ENCODE measurements at places on chromosomes 6 and 20.

DNA sequence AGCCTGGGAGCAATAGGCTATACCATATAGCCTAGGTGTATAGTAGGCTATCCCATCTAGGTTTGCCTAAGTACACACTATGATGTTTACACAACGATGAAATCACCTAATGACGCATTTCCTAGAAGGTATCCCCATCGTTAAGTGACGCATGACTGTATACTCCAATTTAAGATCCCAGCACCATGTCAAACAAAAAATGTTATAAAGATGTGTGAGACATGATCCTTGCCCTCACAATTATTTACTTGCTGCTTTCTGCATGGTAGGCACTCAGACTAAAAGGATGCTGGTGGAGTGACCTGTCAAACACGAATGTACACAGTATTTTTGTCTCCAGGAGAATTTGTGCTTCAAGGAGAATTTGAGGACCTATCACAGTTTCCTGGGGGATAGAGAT is 32.3 kb downstream of the SNAP25 start:
- no peak for DNase-seq

GRCh38 chr20:1893721-1894470 is 1.3 kb upstream of the SIRPA start:
- no peak for DNase-seq

DNA sequence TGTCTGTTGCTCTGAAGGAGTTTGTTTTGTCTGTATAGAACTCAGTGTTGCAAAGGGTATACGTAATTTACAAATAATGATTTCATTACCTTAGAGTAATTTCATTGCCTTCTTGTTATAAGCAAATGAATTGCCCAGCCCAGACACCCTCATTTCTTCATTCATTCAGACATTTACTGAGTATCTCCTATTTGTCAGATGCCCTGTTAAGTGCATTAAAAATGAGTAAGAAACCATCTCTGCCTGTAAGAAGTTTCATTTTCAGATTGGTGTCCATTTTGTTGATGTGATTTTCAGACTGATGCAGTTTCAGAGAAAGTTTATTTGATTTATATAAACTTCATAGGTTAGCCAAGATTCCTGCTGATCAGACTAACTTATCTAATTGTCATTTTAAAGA is 429.3 kb downstream of the PHF3 start:
- no peak for DNase-seq

DNA sequence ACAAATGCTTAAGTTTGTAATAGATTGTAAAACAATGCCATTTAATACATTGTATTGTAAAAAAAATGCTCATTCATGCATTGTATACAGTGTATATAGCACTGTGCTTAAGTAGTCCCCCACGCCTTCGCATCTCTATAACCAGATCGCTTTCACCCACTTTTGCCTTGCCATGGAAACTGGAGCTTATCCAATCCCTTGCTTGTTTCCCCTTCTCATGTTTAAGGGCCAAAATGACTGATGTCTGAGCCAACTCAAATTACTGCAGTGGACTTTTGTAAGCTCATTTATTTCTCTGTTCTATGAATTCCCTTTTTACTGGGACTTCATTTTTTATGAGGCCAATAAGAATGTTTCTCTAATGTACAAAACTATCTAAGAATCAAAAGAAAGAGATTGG is 730.9 kb upstream of the GJE1 start:
- DNase-seq: no peak

GRCh38 chr6:21186479-21187055 is 407.0 kb upstream of the SOX4 start:
- DNase-seq: no peak

- no peak for DNase-seq
Observed at GRCh38 chr20:55555075-55555650, 450.2 kb downstream of the CBLN4 start.

GRCh38 chr6:42141603-42142117 is 760 bp downstream of the C6orf132 start:
- no peak for DNase-seq

GRCh38 chr6:137013738-137014602 is 30.8 kb downstream of the IL20RA start:
- DNase-seq: no peak

GRCh38 chr20:38840894-38841470 is 35.5 kb downstream of the PPP1R16B start:
- DNase-seq: no peak
